SHP77 (cell line): ENCODE measurements at places on chromosomes 2 and 18.

DNA sequence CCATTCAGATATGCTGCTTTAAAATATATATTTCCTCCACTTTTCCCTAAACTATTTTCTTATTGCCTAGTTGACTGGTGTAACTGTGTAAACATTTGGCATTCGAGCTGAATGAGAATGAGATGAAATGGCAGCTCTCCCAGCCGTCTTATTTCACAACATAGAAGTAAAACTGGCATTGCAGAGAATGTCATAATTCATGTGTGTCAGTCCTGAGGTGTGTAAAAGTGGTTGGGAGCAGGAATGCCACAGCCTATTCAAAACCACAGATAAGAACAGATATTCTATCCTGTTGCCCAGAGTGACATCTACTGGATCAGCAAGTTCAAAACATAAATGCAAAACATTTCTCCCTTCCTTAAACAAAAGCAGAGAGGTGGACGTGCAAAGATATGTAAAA is 565.5 kb upstream of the CHAC2 start:
- DNase-seq: peak; percentile 41

DNA sequence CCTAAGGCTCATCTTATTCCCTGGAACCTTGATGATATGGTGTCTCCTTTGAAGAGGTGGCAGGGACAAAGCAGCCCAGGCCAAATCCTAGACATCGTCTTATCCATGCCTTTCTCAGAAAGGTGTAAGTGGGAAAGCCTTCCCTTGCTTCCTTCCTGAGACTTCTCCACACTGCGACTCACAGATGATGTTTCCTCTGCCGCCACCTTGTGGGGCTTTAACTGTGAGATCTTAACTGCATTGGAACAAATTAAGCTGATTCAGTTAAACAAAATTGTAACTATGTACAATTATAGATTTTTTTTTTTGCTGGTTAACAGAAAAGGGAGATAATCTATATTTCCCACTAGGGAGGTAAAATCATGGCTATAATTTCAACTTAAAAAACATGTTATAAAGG is 10.0 kb upstream of the GCA start:
- peak; percentile 20 for DNase-seq

DNA sequence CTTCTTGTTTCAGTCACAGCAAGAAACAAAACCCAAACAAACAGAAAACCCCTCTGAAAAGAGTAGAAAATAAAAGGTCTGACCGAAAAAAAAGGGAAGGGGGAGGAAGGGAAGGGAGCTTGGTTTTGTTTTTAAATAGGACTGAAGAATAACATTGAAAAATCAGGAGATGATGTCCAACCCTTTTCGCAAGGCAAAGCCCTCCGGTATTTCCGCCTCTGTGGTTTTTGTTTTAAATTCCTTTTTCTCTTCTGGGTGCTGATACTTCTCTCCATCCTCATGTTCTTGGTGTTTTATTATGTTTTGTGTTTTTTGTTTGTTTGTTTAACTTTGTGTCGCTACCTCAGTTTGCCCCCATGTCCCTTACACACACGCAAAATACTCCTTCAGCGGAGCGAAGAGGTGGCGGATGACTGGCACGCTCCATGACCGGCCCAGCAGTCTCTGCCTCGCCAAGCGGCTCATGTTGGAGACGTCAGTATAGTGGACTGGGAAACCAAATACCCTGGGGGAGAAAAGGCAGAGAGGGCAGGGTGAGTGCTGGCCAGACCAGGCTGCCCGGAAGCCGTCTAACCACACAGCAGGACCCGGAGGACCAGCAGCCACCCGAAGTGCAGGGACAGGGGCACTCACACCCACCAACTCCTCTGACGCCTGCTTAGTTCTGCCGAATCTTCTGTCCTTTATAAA is 65.7 kb upstream of the POMC start:
- no peak for DNase-seq

DNA sequence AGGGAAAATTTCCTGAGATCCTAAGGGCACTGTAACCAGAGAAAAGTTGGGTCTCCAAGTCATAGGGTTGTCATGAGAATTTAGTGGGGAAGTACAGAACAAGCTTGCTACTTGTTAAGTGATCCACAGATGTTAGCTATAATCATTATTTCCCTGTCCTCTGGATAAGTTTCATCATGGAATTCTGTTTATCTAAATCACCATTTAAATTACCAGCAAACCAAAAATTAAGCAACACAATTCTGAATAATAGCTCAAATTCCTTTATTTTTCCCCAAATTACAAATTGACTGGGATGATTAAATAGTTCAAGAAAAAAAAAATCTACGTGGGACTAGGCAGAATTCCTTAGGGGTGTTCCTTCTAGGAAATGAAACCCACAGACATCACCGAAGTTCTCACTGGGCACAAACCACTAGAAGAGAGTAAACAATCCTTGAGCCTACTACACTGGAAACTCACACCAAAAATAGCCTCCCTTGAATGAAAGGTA is 159.5 kb downstream of the COL6A3 start:
- DNase-seq: no peak

DNA sequence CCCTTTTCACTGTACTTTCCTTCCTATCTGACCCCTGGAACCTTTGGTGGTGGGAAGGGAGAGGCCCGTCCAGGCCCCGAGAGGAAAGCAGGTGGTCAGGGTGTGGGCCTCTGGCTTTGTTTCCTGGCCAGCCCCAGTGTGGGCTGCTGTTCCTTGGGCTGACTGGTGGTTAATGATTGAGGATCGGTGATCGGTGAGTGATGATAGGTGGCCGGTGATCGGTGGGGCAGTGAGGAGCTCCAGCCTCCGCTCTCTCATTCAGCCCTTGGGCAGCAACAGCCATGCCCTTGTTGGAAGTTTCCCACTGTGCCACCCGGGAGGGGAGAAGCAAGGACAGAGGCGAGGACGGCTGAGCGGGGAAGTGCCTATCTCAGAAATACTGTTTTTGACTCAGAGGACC is 7.3 kb downstream of the ACKR3 start:
- DNase-seq: no peak

DNA sequence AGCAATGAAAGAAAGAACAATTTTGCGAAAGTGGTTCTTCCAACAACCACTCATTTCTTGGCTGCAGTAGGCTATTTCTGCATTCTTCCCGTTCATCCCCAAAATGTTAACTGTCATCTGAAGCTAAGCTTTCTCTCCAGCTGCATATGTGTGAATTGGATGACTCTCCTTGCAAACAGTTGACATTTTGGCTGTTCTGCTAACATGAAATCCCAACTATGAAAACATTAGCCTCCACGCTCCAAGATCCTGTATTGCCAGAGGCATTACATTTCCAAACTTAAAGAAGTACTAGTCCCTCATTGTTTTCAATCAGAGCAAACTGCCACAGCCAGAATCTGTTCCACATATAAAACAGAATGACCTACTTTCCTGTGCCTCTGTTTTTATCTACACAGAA is 88.5 kb downstream of the TGIF1 start:
- no peak for DNase-seq

DNA sequence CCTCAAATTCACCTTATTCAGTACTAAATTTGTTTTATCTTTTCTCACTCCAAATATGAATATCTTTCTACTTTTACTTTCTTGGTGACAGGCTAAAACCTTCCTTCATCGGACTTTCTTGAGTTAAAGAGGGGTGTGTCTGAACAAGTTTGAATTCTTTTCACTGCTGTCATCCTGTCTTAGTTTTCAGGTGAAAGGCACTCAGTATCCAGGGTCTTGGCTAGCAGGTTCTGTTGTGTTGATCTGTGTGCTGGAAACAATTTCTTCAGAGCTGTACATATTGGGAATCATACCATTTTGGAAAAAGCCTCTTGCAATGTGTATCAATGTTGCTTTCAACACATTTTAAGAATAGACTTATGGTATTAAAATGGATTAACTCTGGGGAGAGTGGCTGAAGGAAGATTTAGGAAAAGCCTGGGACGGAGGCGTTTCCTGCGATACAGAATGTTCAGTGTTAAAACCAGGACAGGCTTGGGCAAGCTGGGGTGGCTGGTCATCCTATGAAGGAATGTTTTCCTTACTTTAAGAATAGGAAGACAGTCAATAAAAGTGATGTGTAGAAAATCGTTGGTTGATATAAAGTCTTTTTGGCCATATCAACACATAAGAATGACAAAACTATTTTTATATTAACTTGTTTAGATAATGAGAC is 350.7 kb upstream of the SPRED2 start:
- DNase-seq: no peak

DNA sequence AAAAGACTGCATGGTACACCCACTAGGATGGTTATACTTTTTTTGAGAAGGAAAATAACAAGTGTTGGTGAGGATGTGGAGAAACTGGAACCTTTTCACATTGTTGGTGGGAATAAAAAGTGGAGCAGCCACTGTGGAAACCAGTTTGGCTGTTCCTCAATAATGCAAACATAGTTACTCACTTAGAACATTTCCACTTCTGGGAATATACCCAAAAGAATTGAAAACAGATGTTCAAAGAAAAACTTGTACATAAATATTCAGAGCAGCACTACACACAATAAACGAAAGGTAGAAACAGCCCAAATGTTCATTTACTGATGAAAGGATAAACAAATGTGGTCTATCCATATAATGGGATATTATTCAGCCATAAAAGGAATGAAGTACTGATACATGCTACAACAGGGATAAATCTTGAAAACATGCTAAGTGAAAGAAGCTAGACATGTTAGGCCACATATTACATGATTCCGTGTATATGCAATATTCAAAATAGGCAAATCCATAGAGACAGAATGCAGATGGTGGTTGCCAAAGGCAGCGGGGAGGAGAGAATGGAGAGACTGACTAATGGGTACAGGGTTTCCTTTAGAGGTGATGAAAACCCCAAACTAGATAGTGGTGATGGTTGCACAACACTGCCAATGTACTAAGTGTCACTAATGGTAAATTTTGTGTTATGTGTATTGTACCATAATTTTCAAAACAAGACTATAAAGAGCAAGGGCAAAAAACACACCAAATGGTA is 20.9 kb upstream of the LMAN1 start:
- DNase-seq: no peak

DNA sequence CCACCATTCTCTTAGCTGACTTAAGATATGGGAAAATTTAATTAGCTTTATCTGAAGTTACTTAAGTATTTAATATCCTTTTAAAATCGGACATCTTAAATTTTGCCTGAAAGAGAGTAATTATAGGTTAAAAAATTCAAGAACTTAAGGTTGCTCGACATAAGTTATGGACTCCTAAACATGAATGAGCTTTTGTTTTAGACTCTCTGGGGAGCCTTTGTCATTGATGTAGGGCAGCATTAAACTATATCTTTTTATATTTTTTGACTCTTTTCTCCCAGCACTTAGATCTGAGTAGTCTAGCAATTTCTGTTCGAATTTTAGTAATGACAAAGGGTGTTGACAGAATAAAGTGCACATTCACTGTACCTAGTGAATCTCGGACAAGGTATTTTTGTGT is 4.7 kb downstream of the PHLPP1 start:
- DNase-seq: no peak

DNA sequence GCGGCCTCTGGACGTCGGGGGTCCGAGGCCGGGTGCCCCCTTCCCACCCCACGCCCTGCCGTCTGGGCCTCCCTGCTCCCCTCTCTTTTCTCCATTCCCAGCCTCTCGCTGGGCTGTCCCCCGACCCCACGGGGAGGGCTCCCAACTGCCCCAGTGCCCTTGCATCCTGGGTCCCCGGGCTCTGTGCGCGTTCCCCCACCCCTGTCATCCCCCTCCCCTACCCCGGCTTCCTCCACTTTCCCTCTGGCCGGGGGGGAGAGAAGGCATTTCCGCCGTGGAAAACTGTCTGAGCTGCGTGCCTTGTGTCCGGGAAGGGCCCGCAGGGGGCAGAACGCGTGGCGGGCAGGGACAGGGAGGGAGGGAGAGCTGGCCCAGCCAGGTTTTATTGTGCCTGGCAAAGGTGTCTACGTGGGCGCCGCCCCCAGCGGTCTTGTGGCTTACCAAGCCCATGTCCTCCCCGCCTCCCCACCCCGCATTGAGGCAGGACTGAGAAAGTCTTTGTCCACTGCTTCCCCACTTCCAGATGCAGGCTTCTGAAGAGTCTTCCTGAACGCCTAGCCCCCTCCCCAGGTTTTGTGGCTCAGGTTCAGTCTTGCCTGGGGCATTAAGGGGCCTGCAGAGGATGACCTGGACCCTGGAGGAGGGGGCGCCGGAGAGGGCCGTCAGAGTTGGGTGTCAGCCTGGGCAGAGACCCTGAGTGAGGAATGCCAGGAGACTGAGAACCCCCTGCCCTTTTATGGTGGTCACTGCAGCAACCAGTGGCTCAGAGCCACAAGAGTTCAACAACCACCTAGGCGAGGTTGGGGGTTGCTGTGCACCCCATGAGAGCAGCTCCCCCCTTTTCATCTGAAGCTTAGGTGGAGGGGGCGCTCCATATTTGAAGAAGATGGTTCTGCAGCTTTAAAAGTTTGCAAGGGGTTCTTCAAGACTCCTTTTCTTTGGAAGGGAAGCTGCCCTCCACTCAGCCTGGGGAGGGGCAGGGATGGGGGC is 1.3 kb downstream of the ITM2C start:
- DNase-seq: no peak

GRCh38 chr2:45626387-45627221 is 15.5 kb upstream of the SRBD1 start:
- DNase-seq: peak; percentile 16

DNA sequence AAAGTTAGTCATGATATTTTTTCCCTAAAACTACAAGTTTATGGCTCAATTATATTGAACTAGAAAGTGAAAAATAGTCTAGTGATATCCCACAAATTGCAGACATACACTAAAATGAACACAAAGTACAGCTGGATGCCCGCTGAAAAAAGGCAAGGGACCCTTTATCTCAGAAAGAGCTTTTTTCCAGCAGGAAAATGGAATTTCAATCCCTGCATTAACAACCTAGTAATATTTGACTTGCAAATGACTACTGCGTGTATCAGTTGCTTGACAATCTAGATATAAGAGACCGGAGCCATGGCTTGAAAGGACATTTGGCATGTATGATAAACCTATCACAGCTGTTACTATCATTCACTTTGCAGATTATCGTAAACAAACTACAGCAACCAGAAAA is 49.1 kb downstream of the LRPPRC start:
- DNase-seq: no peak

- peak; percentile 40 for DNase-seq
These were observed 149.1 kb downstream of the RHBDD1 start for GRCh38 chr2:226984750-226985582.

DNA sequence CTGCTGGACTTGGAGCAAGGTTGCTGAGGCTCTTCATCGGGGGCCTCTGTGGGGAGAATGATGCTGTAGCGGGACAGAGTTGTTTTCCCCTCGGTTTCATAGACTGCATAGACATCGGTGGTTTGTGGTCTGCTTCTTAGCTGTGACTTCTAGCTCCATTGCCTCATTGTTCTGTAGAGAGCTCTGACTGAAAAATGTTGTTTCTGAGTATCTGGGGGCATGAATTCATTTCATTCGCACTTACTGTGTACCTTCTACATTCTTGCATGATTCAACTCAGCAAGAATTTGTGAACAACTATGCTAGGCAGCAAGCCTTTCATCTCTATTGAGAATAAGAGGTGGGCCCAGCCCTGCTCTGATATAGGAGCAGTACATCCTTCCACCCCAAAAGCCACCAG is 406.8 kb downstream of the NBAS start:
- no peak for DNase-seq

GRCh38 chr2:192090911-192091310 is 103.8 kb downstream of the TMEFF2 start:
- DNase-seq: no peak
